A673 (cell line): ENCODE measurements at places on chromosomes 12 and 14.

GRCh38 chr12:26434299-26435068 lies 239.1 kb downstream of the SSPN start:
- peak; percentile 79 for DNase-seq

GRCh38 chr14:51073731-51074130 lies 21.2 kb downstream of the TRIM9 start:
- no peak for DNase-seq

GRCh38 chr14:100017553-100017952 lies 47.7 kb upstream of the EVL start:
- DNase-seq, result no peak

- peak; percentile 26 for DNase-seq
Measured at GRCh38 chr14:92135269-92135668, 13.5 kb downstream of the CPSF2 start.

DNA sequence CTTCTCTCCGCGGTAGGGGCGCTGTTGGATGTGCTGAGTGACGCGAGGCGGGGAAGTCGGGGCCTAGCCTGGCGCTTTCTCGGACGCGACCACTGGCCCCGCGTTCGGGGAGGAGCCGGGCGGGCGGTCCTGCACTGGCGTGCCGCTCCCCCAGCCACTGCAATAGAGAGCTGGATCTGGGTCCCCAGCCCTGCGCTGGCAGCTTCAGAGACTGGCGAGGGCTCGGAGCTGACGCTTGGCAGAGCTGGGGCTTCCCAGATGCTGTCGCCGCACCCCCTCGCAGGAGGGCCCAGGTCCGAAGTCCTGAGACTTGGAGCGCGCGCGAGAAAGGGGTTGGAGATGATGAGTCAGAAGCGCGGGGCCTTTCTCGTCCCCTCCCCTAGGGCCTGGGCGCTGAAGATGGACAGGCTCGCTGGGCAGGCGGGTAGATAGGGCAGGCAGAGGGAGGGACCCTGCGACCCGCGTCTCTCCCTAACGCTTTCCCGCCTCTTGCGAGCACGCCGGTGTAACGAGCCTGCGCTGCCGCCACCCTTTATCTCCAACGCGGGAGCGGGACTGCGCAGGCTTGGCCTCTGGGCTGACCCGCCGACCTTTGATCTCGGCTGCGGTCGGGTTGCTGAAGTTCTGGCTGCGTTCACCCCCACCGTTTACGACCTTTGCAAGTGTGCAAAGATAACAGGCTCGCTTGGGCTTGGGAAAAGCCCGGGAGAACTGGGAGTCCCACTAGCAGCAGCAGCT lies 3.0 kb downstream of the TMEM253 start:
- peak; percentile 99 for DNase-seq

GRCh38 chr14:77105145-77105939 lies 7.3 kb downstream of the CIPC start:
- no peak for DNase-seq

DNA sequence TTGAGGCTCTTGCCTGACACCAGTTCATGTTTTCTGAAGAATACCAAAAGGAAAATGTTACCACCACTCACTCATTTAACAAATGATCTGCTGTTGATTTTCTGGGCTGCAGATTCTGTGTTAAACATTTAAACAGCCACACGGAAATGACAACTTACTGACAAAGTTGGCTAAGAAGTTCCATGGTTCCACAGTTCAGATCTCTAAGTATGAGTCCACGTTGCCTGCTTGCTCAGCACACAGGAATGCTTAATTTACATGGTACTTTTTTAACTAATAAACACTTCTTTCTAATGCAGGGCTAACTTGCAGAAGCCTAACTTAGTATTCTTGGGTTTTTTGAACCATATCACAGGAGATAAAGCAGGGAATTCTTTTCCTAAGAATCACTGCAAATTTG lies 34.7 kb downstream of the PTGER2 start:
- DNase-seq, result no peak
